Sigmoid colon (tissue), 7 donors: ENCODE measurements at places on chromosomes 11 and 22. TPM values are rescaled to one million over a fixed set of nuclear protein-coding genes. Genes with fewer than 3 reads are reported as not detected.

GRCh38 chr11:68574308-68574707 lies 110.0 kb upstream of the GAL start:
- no peak overlapping the region for H3K4me3 ChIP-seq
- H3K36me3 ChIP-seq = peaks cover 26% of the 10 kb centered on the region
- no peak overlapping the region for H3K27ac ChIP-seq
- peaks cover 20% of the 10 kb centered on the region for H3K4me1 ChIP-seq
- no peaks in the 10 kb centered on the region for H3K27me3 ChIP-seq
- DNase-seq = no peak

GRCh38 chr11:73995247-73995646 lies 12.6 kb upstream of the UCP2 start:
- H3K4me1 ChIP-seq = no peaks in the 10 kb centered on the region
- H3K36me3 ChIP-seq = no peaks in the 10 kb centered on the region
- no peaks in the 10 kb centered on the region for H3K27me3 ChIP-seq
- no peak overlapping the region for H3K27ac ChIP-seq
- DNase-seq = no peak
- no peak overlapping the region for H3K4me3 ChIP-seq

GRCh38 chr11:118615282-118615975 lies 8.0 kb downstream of the PHLDB1 start:
- peaks cover 5% of the 10 kb centered on the region for H3K36me3 ChIP-seq
- no peaks in the 10 kb centered on the region for H3K27me3 ChIP-seq
- DNase-seq = no peak
- H3K27ac ChIP-seq = peak overlapping the region; percentile 9
- H3K4me3 ChIP-seq = no peak overlapping the region

DNA sequence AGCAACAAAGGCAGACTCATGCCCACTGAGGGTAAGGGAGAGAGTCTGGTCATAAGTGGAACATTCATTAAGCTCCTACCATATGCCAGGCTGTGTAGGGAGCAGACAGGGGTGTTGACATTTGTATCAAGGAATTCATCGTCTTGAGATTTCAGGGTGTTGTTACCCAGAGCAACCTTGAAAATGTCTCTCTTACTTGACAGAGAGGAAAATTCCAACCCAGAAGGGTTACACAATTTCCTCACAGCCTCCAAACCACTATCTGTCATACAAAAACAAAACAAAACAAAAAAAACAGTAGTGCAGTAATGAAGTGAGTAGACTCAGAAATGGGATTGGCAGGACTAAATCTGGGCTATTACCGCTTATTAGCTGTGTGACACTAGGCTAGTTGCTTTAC lies 113.2 kb downstream of the MIAT start:
- H3K4me3 ChIP-seq = no peak overlapping the region
- H3K4me1 ChIP-seq = no peaks in the 10 kb centered on the region
- no peaks in the 10 kb centered on the region for H3K27me3 ChIP-seq
- no peak for DNase-seq

DNA sequence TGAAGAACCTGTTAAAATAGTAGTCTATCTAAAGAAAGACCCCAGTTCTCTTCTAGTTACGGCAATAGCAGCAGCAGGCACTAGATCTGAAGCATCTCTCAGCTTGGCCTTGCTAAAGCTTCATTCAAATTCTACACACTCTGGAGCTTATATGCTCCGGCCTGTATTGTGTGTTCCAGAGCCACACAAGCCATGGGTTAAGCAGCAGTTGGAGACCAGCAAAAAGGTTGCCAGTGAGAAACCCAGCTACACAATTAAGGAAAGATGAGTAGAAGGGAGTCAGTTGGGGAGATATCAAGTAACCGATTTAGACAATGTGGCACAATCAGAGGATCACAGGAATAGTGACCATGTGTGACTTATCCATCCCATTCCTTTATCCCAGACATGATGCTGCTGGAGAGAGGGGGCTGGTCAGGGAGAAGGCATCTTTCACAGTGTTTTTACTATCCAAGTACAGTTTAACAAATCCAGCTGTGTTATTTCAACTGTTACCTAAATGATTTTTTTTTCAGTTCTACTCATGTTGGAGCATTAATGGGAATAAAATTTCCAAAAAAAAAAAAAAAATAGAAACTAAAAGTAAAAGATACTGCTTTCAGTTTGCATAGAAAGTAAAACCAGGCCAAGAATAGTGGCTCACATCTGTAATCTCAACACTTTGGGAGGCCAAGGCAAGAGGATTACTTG lies 41.0 kb downstream of the PAX6 start:
- H3K4me1 ChIP-seq = no peaks in the 10 kb centered on the region
- H3K27me3 ChIP-seq = no peaks in the 10 kb centered on the region
- no peak for DNase-seq
- H3K27ac ChIP-seq = no peak overlapping the region
- H3K4me3 ChIP-seq = no peak overlapping the region
- no peaks in the 10 kb centered on the region for H3K36me3 ChIP-seq

- no peaks in the 10 kb centered on the region for H3K36me3 ChIP-seq
- peaks cover 51% of the 10 kb centered on the region for H3K4me1 ChIP-seq
- no peaks in the 10 kb centered on the region for H3K27me3 ChIP-seq
- H3K4me3 ChIP-seq = no peak overlapping the region
- no peak for DNase-seq
Measured at GRCh38 chr11:12319461-12319951, 57.9 kb upstream of the PARVA start.

DNA sequence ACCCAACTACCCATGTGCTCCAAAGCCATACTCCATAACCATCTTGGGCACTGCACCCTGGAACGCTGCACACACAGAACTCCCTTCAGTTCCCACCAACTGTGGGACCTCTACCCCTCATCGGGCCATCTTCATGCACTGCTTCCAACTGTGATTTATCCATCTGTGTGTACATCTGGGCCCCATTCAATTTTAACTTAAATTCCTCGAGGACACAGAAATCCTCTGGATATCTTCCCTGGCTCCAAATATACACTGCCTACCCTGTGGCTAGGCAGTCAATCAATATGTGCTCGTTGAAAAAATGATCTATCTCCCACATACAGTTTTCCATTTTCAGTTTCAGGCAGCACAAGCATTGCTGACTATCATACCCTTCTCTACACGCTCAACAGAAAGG lies 4.9 kb downstream of the FEZ1 start:
- peaks cover 11% of the 10 kb centered on the region for H3K4me1 ChIP-seq
- no peak overlapping the region for H3K27ac ChIP-seq
- H3K27me3 ChIP-seq = no peaks in the 10 kb centered on the region
- H3K36me3 ChIP-seq = peaks cover 14% of the 10 kb centered on the region

The LDLRAD3 gene
- 23.4 TPM for total RNA-seq

GRCh38 chr11:7909585-7910285 lies 21.3 kb downstream of the OR10A6 start:
- no peaks in the 10 kb centered on the region for H3K4me1 ChIP-seq
- no peaks in the 10 kb centered on the region for H3K36me3 ChIP-seq
- H3K27ac ChIP-seq = no peak overlapping the region
- no peak for DNase-seq
- no peaks in the 10 kb centered on the region for H3K27me3 ChIP-seq

- no peaks in the 10 kb centered on the region for H3K36me3 ChIP-seq
- no peak overlapping the region for H3K4me3 ChIP-seq
Measured at GRCh38 chr11:123302751-123303195, 107.7 kb upstream of the CLMP start.

DNA sequence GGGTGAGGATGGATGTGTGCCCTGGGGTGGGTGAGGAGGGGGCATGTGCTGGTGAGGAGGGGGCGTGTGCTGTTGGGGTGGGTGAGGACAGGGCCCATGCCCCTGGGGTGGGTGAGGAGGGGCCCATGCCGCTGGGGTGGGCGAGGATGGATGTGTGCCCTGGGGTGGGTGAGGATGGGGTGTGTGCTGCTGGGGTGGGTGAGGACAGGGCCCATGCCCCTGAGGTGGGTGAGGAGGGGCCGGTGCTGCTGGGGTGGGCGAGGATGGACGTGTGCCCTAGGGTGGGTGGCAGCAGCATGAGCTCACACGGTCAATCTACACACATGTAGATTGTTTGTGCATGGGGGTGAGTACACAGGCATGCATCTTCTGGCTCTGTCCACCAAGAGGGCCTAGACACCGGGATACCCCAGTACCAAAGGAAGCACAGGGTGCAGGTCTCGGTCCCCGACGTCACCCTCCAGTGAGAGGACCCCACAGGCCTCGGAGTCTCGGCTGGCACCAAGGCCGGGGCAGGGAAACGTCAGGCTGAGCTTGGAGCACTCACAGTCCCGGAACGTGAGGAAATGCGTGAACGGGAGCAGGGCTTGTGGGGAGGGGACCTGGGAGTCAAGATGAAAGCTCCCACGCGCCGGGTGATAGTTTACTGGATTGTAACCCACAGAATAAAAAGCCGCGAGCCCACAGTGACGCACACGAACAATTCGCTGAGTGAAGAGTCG lies 37.4 kb upstream of the TOLLIP start:
- H3K4me3 ChIP-seq = no peak overlapping the region
- H3K36me3 ChIP-seq = no peaks in the 10 kb centered on the region
- H3K27me3 ChIP-seq = no peaks in the 10 kb centered on the region
- no peaks in the 10 kb centered on the region for H3K4me1 ChIP-seq

GRCh38 chr22:50245214-50246072 lies 620 bp upstream of the TUBGCP6 start:
- H3K4me1 ChIP-seq = peaks cover 3% of the 10 kb centered on the region
- peak overlapping the region; percentile 94 for H3K4me3 ChIP-seq
- no peak for DNase-seq
- H3K27me3 ChIP-seq = no peaks in the 10 kb centered on the region

- no peak overlapping the region for H3K27ac ChIP-seq
- no peak for DNase-seq
- H3K36me3 ChIP-seq = no peaks in the 10 kb centered on the region
- H3K4me3 ChIP-seq = no peak overlapping the region
- no peaks in the 10 kb centered on the region for H3K4me1 ChIP-seq
Measured at GRCh38 chr11:27599217-27599616, 92.6 kb upstream of the LIN7C start.

GRCh38 chr11:15764326-15764725 lies 592.0 kb downstream of the SOX6 start:
- H3K4me1 ChIP-seq = no peaks in the 10 kb centered on the region
- no peaks in the 10 kb centered on the region for H3K36me3 ChIP-seq
- H3K27ac ChIP-seq = no peak overlapping the region
- peaks cover 1% of the 10 kb centered on the region for H3K27me3 ChIP-seq

The CCDC34 gene
- total RNA-seq = 3.9 TPM

- no peaks in the 10 kb centered on the region for H3K36me3 ChIP-seq
- H3K27ac ChIP-seq = no peak overlapping the region
- H3K27me3 ChIP-seq = no peaks in the 10 kb centered on the region
- H3K4me1 ChIP-seq = no peaks in the 10 kb centered on the region
- DNase-seq = no peak
Measured at GRCh38 chr11:30116512-30116911, 99.7 kb upstream of the KCNA4 start.
